ENCODE measurements at places on chromosomes 3 and 15.

DNA sequence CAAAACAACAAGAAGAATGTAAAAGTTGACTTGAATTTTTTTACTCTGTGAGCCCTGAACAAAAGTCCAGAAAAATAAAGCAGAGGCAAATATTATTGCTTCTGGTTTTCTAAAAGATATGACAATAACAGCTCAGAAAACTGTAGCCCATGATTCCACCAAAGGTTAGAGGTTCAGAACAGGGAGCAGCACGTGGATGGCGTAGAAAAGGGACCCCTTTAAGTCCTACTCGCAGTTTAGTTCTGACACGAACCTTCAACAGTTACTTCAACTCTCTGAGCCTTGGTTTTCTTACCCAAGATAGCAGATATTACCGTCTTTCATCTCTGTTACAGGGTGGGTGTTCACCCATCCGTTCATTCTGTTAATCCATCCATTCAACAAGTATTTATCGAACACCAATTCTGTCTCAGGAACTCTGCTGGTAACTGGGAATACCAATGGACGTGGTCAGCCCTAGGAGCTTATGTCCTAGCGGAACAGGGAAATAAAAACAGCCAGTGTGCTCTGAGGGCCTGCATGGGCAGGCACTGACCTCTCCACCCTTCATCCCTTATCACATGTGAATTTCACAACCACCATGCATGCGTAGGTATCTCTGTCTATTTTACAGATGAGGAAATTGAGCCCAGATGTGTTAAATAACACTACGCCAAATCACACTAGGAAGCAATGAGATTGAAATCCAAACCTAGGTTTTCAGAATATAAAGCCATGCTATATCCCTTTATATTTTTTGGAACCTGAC is 274.2 kb upstream of the ICE2 start:
- DNase-seq = no peak

DNA sequence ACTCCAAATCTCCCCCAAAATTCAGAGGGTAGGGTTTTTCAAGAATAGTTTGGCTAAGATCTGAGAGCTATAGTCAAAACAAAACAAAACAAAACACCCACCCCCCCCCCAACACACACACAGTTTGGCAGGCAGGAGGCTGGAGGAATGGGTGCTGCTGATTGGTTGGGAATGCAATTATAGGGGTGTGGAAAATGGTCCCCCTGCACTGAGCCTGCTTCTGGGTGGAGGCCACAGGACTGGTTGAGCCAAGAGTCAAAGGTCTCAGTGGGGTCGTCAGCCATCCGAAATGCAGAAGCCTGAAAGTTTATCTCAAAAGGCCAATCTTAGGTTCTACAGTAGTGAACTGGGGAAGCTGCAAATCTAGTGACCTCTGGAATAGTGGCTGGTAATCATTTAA is 2.5 kb upstream of the HACD2 start:
- no peak for DNase-seq

GRCh38 chr3:166444336-166444735 is 607.1 kb upstream of the BCHE start:
- DNase-seq = no peak

DNA sequence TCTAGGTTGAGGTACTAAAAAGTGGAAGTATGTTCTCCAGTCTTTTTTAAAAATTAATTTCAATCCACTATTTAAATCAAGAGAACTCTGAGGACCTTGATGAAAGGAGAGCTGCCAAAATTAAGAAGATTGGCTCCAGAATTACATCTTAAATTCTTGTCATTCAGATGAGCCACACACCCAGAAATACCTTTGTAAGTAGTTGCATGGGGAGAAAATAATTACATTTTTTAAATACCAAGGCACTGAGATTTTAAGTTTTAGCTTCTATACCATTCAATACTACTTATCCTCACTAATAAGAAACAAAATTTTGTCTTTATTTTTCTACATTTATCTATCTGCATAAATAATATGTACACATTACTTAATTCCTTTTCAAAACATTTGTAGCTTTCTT is 1132.8 kb downstream of the OTOL1 start:
- no peak for DNase-seq

Measured in mesothelial cell of epicardium (in vitro differentiated cells).